Psoas muscle (tissue), 8 donors: ENCODE measurements at places on chromosomes 5 and 9.

DNA sequence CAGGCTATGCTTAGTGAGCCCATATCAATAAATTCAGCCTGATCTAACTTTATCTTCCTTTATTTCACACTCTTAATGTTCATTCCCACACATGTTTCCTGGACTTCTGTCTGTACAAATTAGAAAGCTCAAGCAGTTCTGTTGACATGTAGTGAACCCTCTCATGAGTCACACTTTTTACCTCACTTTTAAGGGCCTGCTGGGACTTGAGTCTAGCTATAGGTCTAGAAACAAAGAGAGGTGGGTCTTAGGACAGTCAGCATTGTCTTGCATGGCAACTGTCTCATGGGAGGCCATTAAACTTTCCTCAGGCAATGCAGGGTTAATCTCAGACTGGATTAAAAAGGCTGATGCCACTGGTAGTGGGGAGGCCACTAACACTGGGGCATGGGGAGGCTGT is 8.6 kb upstream of the CCNH start:
- DNase-seq, result no peak

DNA sequence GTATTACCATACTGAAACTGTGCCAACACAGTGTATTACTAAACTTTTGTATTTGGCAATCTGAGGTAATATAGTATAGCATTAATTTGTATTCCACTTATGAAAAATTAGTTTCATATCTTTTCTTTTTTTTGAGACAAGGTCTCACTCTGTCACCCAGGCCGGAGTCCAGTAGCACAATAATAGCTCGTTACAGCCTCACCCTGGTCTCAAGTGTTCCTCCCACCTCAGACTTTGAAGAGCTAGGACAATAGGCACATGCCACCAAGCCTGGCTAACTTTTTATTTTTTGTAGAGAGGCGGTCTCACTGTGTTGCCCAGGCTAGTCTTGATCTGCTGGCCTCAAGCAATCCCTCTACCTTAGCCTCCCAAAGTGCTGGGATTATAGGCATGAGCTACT is 36.1 kb downstream of the POLK start:
- DNase-seq, result no peak

GRCh38 chr9:128103589-128103962 is 24.0 kb downstream of the PTGES2 start:
- DNase-seq, result no peak

GRCh38 chr5:75640395-75640794 is 29.1 kb downstream of the ANKDD1B start:
- DNase-seq, result no peak

DNA sequence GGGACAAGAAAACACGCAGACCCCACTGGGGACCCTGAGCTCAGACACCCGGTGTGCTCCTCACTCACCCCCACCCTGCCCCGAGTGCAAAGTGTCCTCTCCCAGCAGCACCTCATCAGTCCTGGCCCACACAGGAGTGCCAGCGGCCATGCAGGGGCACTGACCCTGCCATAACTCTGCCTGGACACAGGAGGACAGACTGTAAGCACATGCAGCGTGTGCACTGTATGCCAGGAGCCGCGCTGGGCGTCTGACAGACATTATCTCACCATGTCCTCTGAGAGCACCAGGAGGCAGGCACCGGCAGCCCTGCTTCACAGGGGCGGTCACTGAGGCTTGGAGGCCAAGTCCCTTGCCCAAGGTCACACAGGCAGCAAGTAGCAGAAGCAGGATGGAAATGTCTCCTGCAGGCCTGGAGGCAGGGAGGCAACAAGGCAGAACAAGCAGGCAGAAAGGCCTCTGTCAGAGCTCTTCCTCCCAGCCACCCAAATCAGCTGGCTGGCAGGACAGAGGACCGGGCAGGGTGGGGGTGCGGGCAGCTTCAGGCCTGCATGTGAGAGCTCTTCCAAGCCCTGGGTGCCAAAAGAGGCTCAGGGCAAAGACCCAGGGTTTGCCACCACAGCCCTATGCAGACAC is 8.4 kb downstream of the EEIG1 start:
- no peak for DNase-seq

DNA sequence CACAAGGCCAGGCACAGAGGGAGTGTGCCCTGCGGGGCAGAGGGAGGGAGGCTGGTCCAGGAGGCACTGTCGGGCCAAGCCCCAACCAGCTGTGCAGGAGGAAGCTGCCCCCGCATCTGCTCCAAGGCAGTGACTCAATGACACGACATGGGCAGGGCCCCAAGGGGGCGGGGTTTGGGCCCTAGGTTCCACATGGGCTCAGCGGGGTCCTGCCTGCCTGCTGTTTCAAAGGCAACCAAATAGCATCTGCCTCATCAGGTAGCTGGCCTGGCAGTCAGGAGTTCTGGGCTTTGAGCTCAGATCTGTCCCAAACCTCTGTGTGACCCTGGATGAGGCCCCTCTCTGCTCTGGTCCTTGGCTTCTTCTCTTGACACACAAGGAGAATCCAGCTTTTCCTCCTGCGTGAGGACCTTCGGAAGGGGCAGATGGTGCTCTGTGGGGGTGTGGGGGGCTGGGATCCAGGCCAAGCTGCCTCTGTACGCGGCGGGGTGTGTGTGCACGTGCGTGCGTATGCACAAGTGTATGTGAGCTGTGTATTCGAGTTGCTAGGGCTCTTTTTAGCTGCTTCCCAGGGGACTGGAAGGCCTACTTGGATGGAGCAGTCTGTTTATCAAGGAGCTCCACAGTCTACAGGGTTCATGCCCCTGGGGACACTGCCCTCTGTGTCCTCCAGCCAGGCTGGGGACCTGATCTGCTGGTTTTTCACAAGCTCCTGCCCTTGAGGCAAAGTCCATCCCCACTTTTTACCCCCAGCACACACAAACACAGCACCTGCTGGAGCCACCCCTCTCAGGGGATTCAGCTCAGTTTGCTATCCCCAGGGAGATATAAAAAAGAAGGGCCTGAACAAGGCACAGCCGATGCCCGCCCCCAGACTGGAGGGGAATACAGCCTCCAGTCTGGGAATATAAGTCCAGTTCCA is 138.9 kb downstream of the RGS3 start:
- DNase-seq, result peak; percentile 90

DNA sequence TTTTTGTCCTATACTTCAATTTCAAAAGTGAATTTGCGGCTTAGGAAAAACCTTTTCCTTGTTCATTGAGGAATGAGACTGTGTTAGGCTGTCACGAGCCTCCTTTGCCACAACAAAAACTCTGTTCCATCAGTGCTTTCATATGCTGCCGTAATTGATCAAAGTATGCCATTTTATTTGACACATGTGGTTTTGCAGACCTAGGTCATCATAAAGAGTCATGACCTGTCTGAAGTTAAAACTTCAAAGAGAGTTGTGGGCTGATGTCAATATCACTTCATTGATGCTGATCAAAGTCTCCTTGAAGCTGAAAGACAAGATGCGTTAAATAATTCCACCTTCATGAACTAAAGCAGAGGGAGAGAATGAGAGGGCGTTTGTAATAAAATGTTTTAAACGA is 55.5 kb downstream of the SYK start:
- no peak for DNase-seq

DNA sequence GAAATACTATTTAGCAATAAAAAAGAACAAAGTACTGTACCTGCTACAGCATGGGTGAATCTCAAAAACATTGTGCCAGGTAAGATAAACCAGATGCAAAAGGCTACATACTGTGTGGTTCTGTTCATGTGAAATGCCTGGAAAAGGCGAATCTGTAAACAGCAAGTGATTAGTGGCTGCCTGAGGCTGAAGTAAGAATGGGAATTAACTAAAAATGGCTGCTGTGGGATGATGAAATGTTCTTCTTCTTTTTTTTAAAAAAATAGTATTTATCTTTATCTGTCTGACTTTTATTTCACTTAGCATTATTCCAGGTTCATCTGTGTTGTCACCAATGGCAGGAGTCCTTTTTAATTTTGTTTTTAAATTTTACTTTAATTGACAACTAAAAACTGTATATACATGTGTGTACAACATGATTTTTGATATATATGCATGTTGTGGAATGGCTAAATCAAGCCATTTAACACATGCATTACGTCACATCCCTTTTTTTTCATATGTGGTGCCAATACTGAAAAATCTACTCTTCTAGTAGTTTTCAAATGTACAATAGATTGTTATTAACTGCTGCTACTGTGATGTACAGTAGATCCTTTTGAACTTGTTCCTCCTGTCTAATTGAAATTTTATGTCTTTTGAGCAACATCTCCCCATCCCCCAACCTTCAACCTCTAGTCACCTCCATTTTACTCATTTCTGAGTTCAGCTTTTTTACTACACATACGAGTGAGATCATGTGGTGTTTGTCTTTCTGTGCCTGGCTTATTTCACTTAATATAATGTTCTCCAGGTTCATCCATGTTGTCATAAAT is 62.9 kb upstream of the TNFAIP8 start:
- DNase-seq, result no peak

DNA sequence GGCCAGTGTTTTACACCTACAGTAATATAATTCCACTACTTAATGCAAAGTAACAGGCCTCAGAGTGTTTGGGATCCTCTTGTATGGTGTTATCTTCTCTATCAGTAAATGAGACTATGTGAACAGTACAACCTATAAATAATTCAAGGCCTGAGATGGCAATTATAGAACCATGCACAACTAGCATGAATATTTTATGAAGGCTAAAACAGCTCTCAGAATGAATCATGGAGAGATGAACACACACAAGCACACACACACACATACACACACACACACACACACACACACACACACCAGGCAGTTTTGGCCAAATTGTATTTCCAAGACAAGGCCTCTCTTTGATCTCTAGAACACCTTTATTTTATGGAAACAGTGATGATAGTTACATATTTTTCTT is 224.9 kb downstream of the EBF1 start:
- no peak for DNase-seq

DNA sequence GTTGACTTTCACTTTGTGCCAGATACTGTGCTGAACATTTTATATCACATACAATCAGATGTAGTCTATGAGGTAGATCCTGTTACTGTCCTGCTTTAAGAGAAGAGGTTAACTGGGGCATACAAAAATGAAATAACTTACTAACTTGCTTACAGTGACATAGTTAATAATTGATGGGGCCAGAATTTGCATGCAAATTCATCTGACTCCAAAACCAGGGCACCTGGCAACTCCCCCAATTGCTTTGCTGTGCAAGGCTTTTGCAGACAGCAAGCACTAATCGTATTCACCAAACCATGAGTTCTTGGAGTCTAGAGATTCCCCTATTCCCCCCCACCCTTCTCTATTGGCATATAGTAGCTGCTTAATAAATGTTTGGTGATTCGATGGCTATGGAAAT is 155.9 kb downstream of the TTLL11 start:
- DNase-seq, result no peak

DNA sequence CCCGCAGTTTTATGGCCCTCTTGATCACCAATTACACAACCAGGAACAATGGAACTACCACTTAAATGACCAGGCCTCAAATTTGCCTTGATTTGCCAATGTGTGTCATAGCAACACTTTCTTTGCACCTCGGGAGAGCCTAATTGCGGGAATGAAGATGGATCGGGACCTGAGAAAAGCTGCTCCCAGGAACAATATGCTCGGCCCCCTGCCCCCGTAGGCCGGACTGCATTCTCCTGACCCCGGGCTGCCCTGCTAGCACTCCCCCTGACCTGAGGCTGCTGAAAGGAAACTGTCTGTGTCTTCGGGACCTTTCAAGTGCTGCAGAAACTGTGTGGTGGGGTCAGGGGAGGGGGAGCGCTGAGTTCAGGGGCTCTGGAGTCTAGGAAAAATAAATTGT is 294.3 kb upstream of the IRX1 start:
- no peak for DNase-seq

GRCh38 chr5:159802661-159803060 is 113.6 kb upstream of the ADRA1B start:
- DNase-seq, result no peak

GRCh38 chr5:158967541-158967940 is 132.2 kb downstream of the EBF1 start:
- DNase-seq, result no peak

- no peak for DNase-seq
These were observed 233.8 kb upstream of the MPDZ start for GRCh38 chr9:13513286-13513685.

DNA sequence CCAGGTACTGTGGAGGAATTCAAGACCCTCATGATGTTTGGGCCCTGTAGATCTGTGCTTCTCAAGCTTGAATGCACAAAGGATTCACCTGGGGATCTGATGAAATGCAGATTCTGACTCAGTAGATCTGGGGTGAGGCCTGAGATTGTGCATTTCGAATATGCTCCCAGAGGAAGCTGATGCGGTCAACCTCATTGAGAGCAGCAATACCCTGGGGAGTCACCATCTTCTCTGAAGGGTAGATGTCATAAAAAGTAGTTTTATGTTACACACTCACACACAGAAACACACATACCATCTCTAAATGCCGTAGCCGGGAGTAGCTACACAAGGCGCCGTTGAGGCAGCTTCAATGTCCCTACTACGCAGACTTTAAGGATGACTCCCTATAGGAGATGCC is 55.8 kb upstream of the CPEB4 start:
- DNase-seq, result no peak

GRCh38 chr5:77356740-77357139 is 135.4 kb downstream of the WDR41 start:
- DNase-seq, result no peak

DNA sequence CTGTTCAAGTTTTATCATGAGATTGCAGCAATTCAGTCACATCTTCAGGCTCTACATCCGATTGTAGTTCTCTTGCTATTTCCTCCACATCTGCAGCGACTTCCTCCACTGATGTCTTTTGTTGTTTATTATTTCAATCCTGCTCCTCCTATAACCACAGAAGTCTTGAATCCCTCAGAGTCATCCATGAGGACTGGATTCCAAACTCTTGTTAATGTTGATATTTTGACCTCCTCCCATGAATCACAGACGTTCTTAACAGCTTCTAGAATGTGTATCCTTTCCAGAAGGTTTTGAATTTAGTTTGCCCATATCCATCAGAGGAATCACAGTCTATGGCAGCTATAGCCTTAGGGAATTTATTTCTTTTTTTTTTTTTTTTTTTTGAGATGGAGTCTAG is 3.6 kb downstream of the FBXO38 start:
- no peak for DNase-seq
